Umbilical cord (tissue), 2 donors: ENCODE measurements at places on chromosomes 2 and 18.

DNA sequence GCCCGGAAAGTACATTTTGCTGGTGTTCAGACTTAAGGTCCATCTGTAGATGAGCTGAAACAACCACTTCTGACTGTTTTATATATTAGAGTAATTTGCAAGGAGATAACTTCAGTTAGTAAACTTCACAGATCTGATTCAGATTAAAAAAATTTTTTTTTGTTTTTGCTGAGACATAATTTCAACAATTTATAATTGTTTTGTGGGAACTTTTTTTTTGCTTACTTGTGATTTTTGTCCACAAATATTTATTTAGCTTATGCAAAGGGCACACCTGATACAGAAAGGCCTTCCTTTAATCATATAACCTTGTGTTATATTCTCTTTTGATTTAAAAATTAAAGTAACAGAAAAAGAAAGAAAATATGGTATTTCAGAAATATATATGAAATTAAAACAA is 9.6 kb upstream of the SCN9A start:
- no peak for DNase-seq

DNA sequence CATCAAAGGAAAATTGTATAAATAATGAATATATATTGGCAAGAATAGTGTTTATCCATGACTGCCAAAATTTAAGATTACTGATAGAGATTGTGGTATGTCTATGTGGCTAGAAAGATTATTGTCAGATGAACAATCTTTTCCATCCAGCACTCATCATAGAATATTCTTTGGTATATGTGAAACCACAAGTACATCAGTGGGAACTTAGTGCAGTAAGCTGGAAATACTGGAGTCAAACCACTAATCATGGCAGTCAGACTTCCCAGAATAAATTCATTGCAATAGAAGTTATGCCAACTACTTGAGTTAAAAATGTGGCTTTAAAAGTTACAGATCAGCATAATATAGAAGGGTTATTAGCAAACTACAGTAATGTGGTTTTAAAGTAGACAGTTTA is 310.3 kb downstream of the GULP1 start:
- no peak for DNase-seq

GRCh38 chr18:2089396-2089795 is 481.9 kb downstream of the METTL4 start:
- DNase-seq, result no peak

GRCh38 chr2:148990968-148991367 is 47.5 kb upstream of the LYPD6B start:
- no peak for DNase-seq

- no peak for DNase-seq
These were observed 471.1 kb upstream of the MEX3C start for GRCh38 chr18:51668607-51669006.

DNA sequence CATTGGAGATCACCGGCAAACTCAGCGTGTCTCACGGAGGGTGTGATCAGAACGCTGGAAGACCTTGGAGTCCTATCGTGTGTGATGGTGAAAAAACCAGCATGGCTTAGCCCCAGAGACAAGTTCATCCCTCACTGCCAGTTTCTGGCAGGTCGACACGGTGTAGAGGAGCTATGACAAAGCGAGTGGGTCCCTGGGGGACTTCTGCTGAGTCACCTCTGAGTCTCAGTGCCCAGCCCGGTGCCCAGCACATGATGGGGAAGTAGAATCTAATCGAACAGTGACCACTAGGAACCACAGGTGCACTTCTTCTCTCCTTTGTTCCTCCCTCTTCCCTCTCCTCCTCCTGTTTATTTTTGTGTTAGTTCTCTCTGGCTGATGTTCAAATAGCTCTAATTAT is 45.9 kb upstream of the KCNF1 start:
- no peak for DNase-seq

DNA sequence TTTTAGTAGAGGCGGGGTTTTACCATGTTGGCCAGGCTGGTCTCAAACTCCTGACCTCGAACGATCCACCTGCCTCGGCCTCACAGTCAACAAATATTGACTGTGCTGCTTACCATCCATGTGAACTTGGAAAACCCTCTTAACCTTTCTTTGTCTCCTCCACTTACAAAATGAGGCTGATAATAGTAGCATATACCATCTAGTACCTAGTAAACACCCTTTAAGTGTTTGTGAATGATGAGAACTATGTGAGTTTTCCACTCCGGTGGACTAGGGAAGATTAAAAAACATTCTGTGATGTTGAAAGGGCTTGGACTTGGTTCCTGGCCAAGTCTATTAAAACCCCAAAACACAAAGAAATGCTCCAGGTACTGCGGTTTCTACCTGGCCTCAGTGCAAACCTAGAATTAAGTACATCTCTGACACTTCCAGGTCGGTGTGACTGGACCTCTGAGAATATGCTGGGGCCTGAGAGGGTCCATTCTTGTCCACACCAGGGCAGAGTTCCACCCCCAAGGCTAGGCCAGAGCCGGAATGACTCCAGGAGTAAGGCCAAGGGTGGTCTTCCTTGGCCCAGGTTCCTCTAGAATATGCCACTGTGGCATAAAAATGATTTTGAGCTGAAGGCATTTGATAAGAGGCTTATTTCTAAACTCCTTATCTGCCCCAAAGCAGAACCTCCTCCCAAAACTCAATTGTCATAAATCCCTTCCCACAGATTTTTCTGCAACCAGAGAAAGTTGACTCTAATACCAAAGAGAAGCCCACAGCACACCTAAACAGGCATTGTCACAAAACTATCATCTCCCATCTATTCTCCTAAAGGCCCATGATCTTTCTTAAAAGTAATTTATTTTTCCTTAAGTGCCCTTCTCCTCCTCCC is 217.5 kb downstream of the TGIF1 start:
- DNase-seq, result no peak

- no peak for DNase-seq
These were observed 34.3 kb upstream of the TXNDC2 start for GRCh38 chr18:9851511-9851910.

DNA sequence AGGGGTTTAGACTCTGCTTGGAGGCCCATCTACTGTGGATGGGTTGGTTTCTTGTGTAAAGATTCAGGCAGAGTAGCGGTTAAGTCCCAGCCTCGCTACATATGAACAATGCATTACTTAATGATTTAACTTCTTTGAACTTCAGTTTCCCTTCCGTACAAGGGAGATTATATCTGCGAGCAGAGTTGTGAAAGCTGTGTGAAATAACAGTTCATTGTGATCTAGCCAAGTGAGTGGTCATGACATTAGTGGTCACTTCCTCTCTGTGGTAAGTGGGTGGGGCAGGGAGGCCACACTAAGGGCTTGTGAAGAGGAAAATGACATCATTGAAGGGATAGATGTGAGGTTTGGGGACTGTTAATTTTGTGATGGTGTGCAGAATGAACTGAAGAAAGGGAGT is 14.1 kb upstream of the MEX3C start:
- DNase-seq, result peak; percentile 30

GRCh38 chr18:63151539-63151938 is 168.0 kb downstream of the BCL2 start:
- no peak for DNase-seq

DNA sequence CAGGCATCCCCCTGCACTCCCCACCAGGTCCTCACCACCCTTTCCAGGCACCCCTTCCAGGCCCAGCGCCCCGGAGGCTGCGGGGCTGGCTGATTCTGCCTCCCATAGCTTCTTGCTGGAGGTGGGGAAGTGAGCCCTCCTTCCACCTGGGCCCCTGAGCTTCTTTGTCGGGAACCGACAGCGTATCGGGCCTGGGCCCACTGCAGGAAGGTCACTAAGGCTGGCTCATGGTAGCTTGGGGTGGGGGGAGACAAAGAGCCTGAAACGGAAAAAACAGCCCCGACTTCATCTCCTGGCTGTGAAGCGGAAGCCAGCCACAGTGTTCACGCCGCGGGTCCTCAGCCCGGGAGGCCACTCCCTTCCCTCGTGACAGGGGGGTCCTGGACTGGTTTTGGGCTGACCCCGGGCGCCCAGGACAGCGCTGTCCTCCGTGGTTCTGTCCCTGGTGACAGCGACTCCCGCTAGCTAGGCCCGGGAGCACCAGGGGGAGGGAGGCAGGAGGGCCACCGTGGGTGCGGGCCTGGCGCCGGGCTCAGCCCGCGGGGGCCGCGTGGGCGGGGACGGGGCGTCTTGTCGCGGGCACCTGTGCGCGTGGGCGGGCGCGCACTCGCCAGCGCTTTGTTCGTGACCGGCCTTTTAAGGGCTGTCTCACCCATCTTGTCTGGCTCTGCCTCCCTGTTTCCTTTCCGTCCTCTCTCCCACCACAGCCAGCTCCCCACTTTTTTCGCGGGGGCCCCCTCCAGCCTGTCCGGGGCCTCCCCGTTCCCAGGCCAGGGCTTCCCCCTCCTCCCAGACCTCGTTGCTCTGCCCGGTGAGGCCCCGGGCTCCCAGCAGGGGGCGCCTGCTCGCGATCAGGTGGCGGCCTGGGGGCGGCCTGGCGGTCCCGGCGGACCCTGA is 64.9 kb downstream of the DNMT3A start:
- DNase-seq, result peak; percentile 61

DNA sequence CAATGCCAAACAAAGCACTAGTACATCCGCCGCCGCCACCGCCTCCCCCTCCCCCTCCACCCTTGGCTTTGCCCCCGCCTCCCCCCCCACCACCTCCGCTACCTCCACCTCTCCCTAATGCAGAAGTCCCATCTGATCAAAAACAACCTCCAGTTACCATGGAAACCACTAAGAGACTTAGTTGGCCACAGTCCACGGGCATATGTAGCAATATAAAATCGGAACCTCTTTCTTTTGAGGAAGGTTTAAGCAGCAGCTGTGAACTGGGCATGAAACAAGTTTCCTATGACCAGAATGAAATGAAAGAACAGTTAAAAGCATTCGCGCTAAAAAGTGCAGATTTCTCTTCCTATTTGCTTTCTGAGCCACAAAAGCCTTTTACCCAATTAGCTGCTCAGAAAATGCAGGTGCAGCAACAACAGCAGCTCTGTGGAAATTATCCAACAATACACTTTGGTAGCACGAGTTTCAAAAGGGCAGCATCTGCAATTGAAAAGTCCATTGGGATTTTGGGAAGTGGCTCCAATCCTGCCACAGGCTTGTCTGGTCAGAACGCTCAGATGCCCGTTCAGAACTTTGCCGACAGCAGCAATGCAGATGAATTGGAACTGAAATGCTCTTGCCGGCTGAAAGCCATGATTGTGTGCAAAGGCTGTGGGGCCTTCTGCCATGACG is 168.0 kb downstream of the ASXL3 start:
- DNase-seq, result no peak

- no peak for DNase-seq
These were observed 256.5 kb downstream of the CELF4 start for GRCh38 chr18:37309059-37309458.

DNA sequence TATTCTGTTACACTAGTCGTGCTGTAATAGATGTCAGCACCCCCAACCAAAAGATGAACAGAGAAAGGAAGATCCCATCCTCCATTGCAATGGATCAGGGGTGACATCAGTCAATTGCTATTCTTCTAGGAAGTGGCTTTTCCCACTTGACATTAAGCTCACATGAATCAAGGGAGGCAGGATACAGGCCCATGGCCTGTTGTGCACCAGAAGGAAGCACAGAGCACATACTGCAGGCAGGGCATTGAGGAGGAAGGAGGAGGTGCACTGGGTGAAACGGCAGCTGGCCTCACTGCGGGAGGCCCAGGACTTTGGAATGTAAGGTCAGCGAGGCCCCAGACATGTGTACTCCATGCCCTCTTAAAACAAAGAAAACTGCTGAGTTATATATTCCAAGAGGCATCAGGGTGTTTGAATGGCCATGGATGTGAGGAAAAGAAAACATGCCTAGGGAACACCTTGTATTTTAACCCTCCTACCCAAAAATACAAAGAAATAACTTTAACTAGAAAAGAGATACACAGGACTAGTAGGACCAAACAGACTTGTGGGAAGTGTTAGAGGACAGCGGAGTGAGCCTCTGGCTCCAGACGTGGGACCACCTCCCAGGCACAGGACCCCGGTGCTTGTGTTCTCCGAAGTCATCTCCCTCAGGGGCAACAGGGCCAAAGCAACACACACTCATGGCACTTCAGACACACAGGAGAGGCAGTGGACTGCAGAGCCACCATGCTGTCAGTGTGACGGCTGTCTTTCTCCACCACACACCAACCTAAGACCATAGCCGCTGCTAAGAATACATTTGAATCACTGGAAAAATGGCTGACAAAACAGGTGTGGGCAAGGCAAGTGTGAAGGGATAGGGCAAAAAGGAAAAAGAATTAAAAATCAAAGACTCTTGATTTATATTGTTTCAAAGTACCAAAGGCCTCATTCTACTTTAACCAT is 51.4 kb upstream of the RIOK3 start:
- peak; percentile 19 for DNase-seq

- peak; percentile 47 for DNase-seq
These were observed 292.0 kb downstream of the CNTNAP5 start for GRCh38 chr2:124316881-124317605.

GRCh38 chr2:157443795-157444640 is at the start of gene CYTIP:
TSS of gene CYTIP (minus strand) at chr2:157444089. CDS start at chr2:157444020, 69 bp downstream.
- DNase-seq, result peak; percentile 31

GRCh38 chr2:26302846-26303245 is 43.1 kb upstream of the SELENOI start:
- no peak for DNase-seq

DNA sequence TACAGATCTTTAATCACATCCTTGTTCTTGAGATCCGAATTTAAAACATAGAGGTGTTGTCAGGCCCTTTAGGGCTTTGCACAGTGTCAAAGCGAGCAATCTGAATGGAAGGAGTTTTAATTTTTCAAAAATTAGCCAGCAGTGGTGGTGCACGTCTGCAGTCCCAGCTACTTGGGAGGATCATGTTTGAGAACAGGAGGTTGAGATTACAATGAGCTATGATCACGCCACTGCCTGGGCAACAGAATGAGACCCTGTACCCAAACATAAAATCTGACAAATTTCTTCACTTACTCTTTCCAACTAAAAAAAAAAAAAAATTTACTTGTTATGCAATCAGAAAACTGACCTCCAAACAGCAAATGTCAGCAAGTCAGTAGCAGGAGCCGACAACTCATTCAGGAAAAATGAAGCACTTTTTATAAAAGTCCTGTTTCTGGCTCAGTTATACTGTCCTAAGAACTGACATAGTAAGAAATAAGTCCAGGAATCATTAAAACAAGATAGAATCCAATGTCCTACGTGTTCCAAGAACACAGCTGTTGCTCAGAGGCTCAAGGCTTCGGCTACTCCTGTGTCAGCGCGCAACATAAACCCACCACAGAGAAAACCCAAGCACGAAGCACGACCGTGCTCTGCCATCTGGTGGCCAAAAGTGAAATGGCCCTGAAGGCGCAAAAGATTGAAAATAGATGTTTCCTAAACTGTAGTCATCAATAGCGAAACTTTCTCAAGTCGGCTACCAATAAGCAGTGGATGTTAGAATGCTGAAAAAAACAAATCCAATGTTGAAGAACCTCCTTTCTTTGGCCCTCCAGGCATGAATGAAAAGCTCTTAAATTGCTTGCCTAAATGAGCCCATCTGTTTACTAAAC is 138.1 kb downstream of the INO80D start:
- DNase-seq, result peak; percentile 96

- DNase-seq, result peak; percentile 44
These were observed 19.7 kb downstream of the CLUL1 start for GRCh38 chr18:616380-616995.

DNA sequence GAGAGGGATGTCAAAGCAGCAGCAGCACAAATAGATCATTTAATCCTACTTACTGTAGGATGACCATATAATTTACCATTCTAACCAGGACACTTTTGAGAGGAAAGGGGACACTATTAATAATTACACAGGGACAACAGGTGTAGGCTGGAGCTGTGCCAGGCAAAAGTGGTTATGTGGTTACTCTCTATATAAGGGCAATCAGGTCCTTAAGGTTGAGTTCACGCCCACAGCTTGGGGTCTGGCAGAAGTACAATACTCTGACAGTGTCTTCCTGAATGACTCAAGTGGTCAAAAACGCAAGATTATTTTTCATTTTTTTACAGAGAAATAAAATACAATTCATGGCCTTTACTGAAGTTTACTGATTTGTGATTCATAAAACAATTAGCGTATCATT is 2.8 kb downstream of the PREPL start:
- DNase-seq, result no peak
